ENCODE measurements at places on chromosomes 13 and 19.
A peak's percentile ranks its signal among the peaks of the same experiment; 100 is the strongest.

- no peak for DNase-seq
Measured at GRCh38 chr13:89402211-89402610, 1731.0 kb downstream of the SLITRK5 start.

- no peak for DNase-seq
Measured at GRCh38 chr13:110605132-110605531, 10.2 kb upstream of the NAXD start.

DNA sequence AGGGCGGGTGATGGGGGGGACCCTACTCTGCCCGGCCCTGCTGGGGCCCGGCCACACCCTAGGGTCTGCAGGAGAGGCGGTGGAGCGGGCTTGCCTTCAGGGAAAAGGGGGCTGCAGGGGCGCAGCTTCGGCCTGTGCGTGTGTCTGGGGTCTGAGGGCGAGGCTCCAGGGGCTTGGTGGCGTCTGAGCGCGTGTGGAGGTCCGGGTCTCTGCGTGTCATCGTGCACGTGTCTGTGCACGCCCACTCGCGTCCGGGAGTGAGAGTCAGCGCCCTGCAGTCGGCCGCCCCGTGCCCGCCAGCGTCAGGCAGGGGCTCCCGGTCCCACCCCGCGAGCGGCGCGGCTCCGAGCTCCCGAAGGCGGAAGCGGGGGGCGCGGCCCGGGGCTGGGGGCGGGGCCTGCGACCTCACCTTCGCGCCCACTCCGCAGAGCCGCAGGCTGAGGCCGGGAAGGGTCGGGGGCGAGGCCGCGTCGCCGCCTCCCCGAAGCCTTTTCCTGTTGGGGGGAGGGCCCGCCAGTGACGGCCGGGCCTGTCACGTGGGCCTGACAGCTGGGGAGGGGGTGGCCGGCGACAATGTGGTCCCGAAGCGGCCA is at the start of gene ARHGAP45:
ARHGAP45 (plus strand) TSS at position 420 of the 593 bp plus-strand sequence. CDS start 239 bp downstream, outside the sequence.
- peak; percentile 82 for DNase-seq

DNA sequence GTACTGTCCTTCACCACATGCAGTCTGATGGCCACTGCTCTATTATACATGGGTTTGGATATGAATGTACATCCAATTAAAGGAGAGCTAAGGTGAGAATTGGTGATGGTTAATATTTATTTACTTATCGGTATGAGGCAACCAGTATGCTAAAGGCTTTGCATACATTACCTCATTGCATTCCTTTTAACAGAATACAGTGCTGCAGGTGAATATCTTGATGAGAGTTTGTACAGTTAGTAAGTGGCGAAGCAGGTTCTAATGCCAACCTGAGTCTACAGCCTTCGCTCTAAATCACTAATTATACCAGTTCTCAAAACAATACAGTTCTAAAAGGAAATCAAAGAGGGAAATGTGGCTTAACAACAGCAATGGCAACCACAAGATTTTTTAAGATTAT is 284.1 kb downstream of the ITGBL1 start:
- DNase-seq: no peak

Measured in stimulated activated CD8-positive, alpha-beta memory T cell treated with anti-CD3 and anti-CD28 coated beads, Interleukin-15, amount 100 ng/mL, for 48 hours (primary cell).